ENCODE measurements at places on chromosomes 4 and X. TPM values are rescaled to one million over a fixed set of nuclear protein-coding genes. Genes with fewer than 3 reads are reported as not detected.

DNA sequence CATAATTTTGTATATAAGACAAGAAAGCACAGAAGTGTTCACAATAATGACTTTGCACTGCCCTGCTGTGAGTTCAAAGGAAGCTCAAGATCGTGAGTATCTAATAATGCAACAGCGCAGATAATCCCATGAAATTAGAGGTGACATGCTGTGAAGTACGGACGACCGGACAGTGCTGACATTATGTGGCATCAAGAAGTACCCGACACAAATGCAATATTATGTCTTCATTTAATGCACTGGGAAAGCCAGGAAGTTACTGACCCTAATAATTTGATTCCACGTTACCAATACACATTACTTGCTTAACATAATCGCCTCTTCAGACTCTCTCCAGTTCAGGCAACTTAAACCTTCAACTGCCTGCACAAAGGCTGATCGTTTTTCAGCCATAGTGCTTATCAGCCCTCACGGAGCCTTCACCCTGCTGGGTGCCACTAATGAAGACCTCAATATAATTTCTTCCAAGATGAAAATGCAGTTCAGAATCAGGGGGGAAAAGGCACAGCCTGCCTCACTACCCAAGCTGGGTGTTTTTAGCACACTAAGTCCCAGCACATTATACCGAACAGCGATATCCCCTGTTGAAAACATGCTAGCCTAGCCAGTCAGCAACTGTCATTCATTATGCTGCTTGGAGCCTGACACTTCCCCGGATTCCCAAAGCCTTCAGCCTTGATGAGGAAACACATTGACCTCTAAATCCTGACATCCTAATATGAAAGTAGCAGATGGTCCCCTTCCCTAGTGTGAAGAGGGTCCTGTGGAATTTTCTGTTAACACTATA, 56.1 kb downstream of the SLC7A11 start:
- H3K27me3 ChIP-seq: no peaks in the 10 kb centered on the region
- H3K4me1 ChIP-seq: no peaks in the 10 kb centered on the region
- no peaks in the 10 kb centered on the region for H3K36me3 ChIP-seq
- DNase-seq: no peak
- no peak overlapping the region for H3K27ac ChIP-seq
- H3K4me3 ChIP-seq: no peak overlapping the region

DNA sequence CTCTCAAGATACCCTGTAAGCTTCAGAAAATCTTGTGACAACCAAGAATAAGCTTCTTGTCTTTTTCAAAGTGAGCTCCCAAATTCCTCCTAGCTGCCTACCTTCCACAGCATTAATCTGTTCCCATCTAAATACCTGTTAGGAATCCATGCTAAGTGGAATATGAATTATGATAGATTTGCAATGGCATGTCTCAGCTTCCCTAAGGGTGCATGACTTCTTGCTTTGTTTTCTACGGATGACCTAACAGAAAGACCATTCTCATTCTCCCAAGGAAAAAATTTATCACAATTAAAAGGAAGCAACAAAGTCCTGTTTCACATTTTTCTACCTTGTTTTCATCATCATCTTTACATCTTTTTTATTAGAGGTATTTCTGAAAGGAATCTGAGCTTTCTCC, 532.7 kb downstream of the GRXCR1 start:
- no peak for DNase-seq
- no peak overlapping the region for H3K27ac ChIP-seq
- no peaks in the 10 kb centered on the region for H3K4me1 ChIP-seq
- no peaks in the 10 kb centered on the region for H3K27me3 ChIP-seq

DNA sequence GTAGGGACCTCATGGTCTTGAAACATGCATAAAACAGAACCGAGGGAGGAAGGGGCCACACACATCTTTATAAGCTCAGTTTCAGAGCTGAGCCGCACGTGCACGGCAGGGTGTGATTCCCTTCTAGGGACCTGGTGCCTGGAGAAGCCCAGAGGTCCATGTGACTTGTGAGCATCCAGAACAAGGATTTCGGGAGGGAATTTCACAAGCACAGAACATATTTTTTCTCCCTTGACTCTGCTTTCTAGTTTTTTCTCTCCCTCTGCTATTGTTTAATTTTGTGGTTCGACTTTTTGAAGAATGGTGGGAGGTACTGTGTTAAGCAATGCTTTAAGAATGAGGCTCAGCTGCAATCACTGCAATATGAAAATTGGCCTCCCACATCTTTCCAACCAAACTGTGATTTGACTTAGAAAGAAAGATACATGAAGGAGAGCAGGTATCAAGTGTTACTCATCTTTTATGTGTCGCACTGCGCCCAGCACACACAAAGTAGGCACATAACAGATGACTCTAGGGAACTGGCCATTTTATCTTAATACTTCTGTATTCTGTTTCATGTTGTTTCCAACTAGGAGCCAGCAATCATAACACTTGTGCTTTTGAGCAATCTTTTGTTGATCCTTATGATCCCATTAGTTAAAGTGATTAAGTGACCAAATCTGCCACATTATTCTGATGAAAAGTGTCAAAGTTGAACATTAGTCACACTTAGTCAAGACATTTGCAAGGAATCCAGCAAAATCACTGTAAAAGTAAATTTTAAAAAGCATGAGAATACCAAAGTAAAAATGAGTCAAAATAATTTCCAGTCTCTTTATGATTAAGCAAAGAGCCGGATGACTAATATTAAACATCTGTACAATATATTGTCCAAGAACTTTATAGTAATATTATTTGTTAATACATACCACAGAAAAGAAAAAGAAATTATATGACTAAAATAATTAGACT, 86.4 kb downstream of the SHISA3 start:
- H3K27ac ChIP-seq: no peak overlapping the region
- H3K27me3 ChIP-seq: no peaks in the 10 kb centered on the region
- H3K36me3 ChIP-seq: no peaks in the 10 kb centered on the region
- H3K4me1 ChIP-seq: no peaks in the 10 kb centered on the region
- no peak for DNase-seq
- H3K4me3 ChIP-seq: no peak overlapping the region

The FAT1 gene
- total RNA-seq: 58.2 TPM

DNA sequence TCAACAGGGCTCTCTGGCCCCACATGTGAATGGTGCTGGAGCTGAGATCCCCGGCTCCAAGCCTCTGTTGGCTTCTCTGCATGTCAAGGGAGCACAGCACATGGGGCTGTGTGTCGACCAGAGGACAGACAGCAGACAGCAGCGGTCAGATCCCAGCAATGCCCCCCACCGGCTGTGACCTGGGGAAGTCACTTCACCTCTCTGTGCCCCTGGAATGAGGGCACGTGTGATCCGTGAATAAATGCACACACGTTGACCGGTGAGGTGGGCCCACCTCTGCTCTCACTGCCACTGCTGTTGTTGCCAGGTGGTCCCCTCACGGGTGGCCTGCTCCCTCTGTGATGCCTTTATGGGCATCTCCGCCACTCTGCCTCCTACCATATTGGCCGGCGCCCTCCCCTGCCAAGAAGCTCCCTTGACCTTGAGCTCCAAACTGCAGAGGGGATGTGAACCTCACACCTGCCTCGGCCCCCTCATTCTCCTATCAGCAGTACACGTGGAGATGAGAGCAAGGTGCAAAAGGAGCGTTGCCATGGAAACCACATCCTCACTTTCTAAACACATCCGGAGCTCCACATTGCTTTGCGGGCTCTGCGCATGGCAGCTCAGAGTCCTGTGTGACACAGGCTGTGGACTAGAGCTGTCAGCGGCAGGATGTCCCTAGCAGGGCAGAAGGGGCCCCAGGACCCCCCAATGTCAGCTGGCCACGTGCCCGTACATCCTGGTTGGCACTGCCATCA, 75.4 kb downstream of the ABLIM2 start:
- H3K4me1 ChIP-seq: no peaks in the 10 kb centered on the region
- no peak overlapping the region for H3K27ac ChIP-seq
- H3K4me3 ChIP-seq: no peak overlapping the region
- H3K36me3 ChIP-seq: no peaks in the 10 kb centered on the region

- H3K36me3 ChIP-seq: no peaks in the 10 kb centered on the region
- H3K4me3 ChIP-seq: no peak overlapping the region
- H3K27ac ChIP-seq: no peak overlapping the region
- H3K27me3 ChIP-seq: no peaks in the 10 kb centered on the region
Measured at GRCh38 chr4:98516042-98516440, 142.4 kb downstream of the TSPAN5 start.

The CLTRN gene
- total RNA-seq: 3.1 TPM

GRCh38 chrX:144379156-144379555, 495.3 kb downstream of the UBE2NL start:
- H3K4me3 ChIP-seq: no peak overlapping the region
- no peaks in the 10 kb centered on the region for H3K27me3 ChIP-seq
- DNase-seq: no peak
- no peaks in the 10 kb centered on the region for H3K4me1 ChIP-seq
- H3K27ac ChIP-seq: no peak overlapping the region
- H3K36me3 ChIP-seq: no peaks in the 10 kb centered on the region

GRCh38 chr4:108384544-108384943, 215.8 kb upstream of the LEF1 start:
- no peak overlapping the region for H3K4me3 ChIP-seq
- H3K4me1 ChIP-seq: no peaks in the 10 kb centered on the region
- no peak overlapping the region for H3K27ac ChIP-seq
- H3K27me3 ChIP-seq: no peaks in the 10 kb centered on the region

DNA sequence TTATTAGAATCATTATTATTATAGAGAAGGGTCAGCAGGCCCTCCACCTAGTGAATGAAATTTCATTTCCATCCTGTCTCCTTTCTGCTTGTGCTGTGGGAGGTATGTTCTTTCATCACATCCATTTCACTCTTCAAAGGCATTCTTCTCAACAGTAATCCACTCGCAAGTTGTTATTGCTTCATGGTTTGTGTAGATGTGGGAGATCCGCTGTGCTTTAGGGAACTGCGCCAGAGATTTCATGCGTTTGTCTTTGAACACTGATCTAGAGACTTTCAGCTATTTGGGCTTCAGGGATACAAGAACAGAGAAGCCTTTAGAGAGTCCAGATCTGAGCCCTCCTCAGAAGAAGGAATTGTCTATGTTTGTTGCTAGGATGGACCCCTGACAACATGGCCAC, 53.5 kb upstream of the PUDP start:
- H3K27ac ChIP-seq: no peak overlapping the region
- H3K4me1 ChIP-seq: no peaks in the 10 kb centered on the region
- no peak overlapping the region for H3K4me3 ChIP-seq
- no peak for DNase-seq
- no peaks in the 10 kb centered on the region for H3K36me3 ChIP-seq
- H3K27me3 ChIP-seq: no peaks in the 10 kb centered on the region

The CLGN gene
- 1.1 TPM for total RNA-seq

The DEFB131A gene
- total RNA-seq: not detected

The RIBC1 gene
- total RNA-seq: 0.31 TPM

- H3K27me3 ChIP-seq: no peaks in the 10 kb centered on the region
- DNase-seq: no peak
- H3K27ac ChIP-seq: no peak overlapping the region
- H3K4me1 ChIP-seq: no peaks in the 10 kb centered on the region
- no peaks in the 10 kb centered on the region for H3K36me3 ChIP-seq
- H3K4me3 ChIP-seq: no peak overlapping the region
Measured at GRCh38 chr4:89847571-89848325, 10.8 kb upstream of the SNCA start.

The FAM236D gene
- not detected for total RNA-seq

The HSFX3 gene
- not detected for total RNA-seq

The NSG1 gene
- 1.3 TPM for total RNA-seq

DNA sequence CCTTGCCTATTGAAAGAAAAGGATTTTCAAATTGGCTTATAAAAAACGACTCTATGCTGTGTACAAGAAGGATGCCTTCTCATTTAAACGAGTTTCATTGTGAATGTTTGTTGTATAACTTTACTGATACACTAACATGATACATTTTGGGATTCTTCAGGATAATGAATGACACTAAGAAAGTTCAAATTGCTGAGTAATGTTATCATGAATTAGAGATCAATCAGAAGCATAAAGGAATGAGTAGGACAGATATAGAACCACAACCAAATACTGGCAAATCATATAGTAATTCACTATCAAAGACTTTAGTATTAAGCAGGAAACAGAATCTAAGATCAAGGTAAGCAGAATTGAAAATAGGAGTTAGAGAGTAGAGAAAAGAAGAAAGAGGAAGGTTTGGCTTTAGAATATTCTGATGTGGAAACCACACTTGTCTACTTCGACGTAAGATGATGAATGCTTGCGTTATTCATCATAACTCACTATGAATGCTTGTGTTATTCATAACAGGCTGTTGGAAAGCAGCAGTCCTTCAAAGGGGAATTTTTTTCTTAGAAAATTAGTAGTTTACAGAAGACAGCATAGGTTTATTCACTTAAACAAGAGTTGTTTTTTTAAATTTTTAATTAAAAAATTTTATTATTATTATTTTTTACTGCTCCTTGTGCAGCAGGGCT, 13.4 kb downstream of the CCDC158 start:
- DNase-seq: no peak
- H3K36me3 ChIP-seq: no peaks in the 10 kb centered on the region
- H3K27ac ChIP-seq: no peak overlapping the region

The FABP2 gene
- total RNA-seq: not detected

DNA sequence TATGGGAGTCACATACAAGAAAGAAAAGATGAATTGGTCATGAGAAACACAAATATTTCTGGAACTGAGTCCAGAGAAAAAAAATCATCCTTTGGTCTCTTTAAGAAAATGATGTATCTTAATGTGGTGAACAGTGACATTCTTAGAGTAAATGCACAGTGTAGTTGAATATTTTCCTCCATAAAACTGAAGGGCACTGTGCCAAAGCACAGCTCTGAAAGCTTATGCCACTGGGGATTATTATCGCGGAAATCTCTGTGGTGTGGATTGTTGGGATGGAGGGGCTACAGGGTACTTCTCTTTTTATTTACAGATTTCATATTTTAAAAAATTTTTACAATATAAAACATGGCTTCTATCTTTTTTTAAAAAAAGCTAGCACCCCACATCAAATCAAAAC, 908.1 kb downstream of the CCSER1 start:
- H3K27ac ChIP-seq: no peak overlapping the region
- H3K4me1 ChIP-seq: no peaks in the 10 kb centered on the region
- H3K27me3 ChIP-seq: no peaks in the 10 kb centered on the region
- H3K4me3 ChIP-seq: no peak overlapping the region
- H3K36me3 ChIP-seq: no peaks in the 10 kb centered on the region

The GPR119 gene
- total RNA-seq: 0.39 TPM

The GPRIN3 gene
- total RNA-seq: 3.2 TPM

DNA sequence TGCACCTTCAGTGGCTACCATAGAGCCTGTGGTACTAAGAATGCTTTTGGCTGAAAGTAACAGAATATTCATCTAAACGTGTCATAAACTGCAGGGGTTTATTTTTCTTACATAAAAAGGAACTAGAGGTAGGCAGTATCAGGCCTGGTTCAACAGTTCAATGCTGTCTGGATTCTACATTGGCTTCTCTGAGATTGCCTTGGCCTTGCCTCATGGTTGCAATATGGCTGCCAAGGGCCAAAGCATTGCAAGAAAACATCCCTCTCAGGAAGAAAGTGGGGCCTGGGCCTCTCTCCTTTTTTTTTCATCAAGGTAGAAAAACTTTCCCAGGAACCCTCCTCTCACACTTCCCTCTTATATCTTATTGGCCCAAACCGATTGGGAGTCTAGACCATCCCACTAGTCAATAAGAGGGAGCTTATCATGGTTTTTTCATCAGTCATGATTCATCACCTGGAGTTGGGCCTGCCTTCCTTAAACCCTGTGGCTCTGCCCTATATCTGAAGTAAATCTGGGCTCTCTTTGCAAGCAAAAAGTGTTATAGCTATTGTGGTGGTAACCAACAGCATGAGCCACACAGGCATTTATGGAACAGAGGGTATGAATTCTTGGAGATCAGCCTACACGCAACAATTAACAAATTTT, 1.8 kb upstream of the DOCK11 start:
- H3K27ac ChIP-seq: no peak overlapping the region
- no peak overlapping the region for H3K4me3 ChIP-seq
- no peaks in the 10 kb centered on the region for H3K27me3 ChIP-seq
- no peaks in the 10 kb centered on the region for H3K36me3 ChIP-seq
- H3K4me1 ChIP-seq: no peaks in the 10 kb centered on the region

Measured in pancreas (tissue), 10 donors.